ENCODE measurements at places on chromosomes 2 and 18. TPM values are rescaled to one million over a fixed set of nuclear protein-coding genes. Genes with fewer than 3 reads are reported as not detected.

GRCh38 chr2:46010925-46011490 lies 286.2 kb upstream of the EPAS1 start:
- no peak for DNase-seq

GRCh38 chr2:24210106-24210455 lies 35.2 kb downstream of the FAM228A start:
- DNase-seq, result no peak

The NEB gene
- polyA plus RNA-seq, result 0.21 TPM

The SIGLEC15 gene
- 0.05 TPM for polyA plus RNA-seq

DNA sequence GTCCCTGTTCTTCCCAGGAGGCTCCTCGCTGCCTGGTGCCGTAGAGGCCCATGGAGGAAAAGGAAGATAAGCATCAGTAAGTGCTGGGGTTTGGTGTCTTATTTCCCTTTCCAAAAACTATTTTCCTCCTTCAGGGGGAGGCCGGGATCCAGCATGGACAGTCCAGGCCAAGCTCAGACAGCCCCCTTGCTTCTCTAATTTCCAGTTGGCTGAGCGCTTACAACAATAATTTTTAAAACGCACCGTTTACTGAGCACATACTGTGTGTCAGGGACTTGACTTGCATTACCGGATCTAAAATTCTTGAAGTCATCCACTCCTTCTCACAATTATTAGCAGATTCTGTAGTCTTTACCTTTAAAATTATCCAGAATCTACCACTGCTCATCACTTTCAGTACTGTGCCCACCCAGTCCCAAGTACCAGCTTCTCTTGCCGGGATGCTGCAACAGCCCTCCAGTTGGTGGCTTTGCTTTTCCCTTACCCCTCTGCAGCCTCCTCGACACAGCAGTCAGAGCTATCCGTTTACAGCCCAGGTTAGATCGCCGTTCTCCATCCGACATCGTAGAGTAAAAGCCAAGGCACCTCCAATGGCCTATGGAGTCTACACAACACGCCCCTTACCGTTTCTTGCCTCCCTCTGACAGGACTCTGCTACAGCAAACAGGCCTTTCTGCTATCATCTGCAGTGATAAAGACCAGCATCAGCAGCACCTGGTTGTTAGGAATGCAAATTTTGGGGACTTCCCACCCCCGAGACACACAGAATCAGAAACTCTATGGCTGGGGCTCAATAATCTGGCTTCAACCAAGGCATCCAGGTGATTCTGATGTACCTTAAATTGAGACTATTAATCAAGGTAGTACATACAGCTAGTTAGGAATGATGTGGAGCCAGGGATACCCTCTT lies 75.2 kb upstream of the TSPYL6 start:
- DNase-seq, result no peak

The MC5R gene
- not detected for polyA plus RNA-seq

GRCh38 chr2:173791502-173791901 lies 173.7 kb downstream of the SP3 start:
- no peak for DNase-seq

- DNase-seq, result peak; percentile 78
Observed at GRCh38 chr2:197073701-197074433, 147.4 kb upstream of the PGAP1 start.

DNA sequence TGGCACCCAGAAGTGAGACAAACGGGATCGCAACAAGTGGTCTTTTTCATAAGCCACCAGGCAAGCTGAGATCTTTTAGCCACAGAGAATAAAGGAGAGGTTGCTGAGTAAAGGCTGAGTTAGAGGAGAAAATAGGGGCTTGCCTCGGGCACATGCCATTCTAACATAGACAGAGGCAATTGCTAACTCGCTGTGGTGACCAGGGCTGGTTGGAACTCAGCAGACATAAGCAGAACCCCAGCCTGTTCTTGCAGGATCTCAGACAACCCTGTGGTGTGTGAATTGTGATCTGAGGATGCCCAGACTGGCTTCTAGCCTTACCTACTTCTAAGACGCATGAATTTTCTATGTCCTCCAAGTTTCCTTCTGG lies 300.2 kb downstream of the CDCA7 start:
- no peak for DNase-seq

DNA sequence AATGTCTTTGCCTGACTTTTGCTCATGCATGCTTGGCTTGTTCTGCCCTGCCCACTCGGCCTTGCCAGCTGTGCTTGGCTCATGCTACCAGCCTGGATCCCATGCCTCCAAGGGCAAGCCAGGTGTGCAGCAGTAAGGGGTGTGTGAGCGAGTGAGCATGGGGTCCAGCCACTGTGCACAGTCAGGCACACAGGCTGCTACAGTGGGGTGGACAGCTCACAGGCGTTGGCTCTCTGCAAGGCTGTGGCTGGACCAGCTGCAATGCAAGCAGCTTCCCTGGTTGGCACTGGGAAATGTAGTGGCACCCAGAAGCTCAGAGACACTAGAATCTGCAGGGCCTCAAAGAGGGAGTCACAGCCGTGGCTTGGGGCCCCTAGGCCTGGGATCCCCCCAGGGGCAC lies 529.7 kb downstream of the DSC3 start:
- no peak for DNase-seq

The FBLN7 gene
- 1.3 TPM for polyA plus RNA-seq

DNA sequence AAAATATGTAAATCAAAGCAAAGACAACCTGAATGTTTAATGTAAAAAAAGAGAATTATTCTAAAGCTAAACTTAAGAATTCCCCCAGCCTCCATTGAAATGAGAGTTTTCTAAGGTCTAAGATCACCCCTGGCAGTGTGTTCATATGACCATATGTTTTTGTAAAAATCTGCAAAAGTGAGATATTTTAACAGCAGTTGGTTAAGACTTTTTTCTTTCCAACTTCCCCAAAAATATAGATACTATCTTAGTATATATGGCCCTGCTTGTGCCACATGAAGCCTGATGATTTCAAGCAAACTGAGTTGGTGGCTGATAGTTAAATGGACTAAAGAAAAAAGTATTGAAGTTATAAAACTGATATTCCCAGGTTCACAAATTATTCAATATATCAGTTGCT lies 35.4 kb downstream of the ZNF804A start:
- DNase-seq, result no peak

The C2orf66 gene
- 0.22 TPM for polyA plus RNA-seq

The XIRP2 gene
- 0.47 TPM for polyA plus RNA-seq

GRCh38 chr2:43265421-43265820 lies 39.0 kb upstream of the ZFP36L2 start:
- peak; percentile 64 for DNase-seq

DNA sequence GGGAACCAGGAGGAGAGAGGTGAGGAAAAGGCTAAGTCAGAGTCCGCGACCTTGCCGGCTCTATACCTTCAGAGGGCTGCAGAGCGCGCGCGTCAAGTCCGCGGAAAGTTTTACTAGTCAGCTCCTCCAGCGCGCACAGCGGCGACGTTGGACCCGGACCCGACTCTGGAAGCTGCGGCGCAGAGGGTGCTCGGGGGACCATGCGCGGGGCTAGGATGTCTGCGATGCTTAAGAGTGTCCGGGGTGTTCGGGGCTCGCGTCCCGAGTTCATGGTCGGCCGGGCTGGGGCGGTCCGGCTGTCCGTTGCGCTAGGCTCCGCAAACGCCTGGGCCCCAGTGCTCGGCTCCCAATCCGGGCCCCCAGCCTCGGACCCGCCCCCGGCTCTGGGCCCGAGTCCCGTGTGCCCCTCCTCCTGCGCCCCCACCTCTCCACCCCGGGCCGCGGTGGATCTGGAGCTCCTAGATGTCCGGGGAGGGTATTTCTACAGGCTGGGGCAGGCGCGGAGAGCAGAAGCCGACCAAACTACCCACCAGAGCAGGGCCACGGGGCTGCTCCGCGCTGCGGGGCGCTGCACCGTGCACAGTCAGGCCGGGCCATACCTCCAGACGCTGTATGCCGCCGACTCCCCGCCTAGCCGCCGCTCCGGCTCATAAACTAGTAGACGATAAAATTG lies at the start of gene LBX2:
Gene LBX2, minus strand, starts transcription at position 337 of the 673 bp plus-strand sequence. Its CDS starts 66 bp downstream, at position 271.
- no peak for DNase-seq

DNA sequence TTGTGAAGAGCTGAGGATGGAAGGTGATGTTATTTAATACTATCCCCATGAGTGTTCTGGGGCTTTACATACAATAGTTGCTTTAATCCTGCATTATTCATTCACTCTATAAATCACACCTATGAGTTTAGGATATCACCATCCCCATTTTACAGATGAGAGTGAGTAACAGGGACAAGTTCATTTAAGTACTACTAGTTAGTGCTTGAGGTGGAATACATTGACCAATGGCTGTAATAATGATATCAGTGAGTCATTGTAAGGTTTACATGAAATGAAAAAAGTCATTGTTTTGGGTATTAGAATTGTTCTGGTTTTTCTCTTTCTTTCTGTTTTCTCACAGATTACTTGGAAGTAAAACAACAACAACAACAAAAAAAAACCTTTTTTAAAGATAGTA lies 42.5 kb downstream of the TANC1 start:
- no peak for DNase-seq

- DNase-seq, result no peak
Observed at GRCh38 chr2:74137651-74138599, 9.8 kb downstream of the BOLA3 start.

DNA sequence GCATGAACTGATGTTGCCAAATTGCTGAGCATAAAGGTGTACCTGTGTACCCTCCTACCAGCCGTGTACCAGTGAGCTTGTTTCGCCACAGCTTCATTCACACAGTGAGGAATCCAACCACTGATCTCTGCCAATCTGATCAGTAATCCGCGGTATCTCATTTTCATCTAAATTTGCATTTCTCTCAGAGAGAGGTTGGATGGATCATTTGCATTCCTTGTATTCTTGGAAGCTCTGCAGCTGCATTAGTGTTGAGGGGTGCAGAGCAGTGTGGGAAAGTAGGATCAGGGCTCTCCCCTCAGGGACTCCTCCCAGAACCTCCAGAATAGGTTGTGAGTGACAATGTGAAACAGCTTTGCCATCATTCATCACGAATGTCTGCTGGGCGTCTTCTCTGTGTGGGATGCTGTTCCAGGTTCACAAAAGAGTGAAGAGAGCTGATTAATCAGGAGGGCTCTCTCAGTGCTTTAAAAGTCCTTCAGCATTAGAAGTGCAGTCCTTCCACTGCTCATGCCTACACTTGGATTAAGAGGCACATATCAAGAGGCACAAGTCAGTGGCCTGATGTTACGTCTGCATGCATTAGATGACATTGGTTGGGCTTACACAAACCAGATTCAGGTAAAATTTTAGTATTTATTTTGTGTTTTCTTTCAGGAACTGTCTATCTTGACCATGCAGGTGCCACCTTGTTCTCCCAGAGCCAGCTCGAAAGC lies 7.5 kb downstream of the MOCOS start:
- DNase-seq, result no peak

DNA sequence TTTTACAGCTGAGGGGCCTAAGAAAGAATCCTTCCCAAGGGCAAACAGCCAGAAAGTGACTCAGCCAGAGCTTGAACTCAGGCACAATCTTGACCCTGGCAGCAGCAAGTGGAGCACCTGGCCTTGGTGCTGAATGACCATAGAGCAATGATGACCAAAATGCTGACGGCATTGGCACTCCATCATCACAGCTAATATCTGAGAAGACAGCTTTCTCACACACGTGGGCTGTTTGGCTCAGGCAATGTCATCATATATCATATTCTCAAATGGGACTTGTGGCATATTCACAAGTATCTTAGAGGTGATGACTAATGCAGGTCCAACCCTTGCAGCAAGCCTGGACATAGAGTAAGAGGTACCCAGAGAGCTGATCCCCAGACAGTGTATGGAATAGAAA lies 443.9 kb upstream of the MYT1L start:
- DNase-seq, result no peak

GRCh38 chr18:37428288-37428974 lies 137.2 kb downstream of the CELF4 start:
- no peak for DNase-seq

GRCh38 chr18:43276491-43276890 lies 799 bp downstream of the SYT4 start:
- no peak for DNase-seq

- DNase-seq, result no peak
Observed at GRCh38 chr18:44424645-44425035, 256.0 kb upstream of the SETBP1 start.

GRCh38 chr18:59086522-59086921 lies 53.2 kb upstream of the SEC11C start:
- no peak for DNase-seq

The IL36RN gene
- polyA plus RNA-seq, result not detected

- DNase-seq, result no peak
Observed at GRCh38 chr2:45000341-45000901, 8.8 kb downstream of the SIX2 start.

- DNase-seq, result no peak
Observed at GRCh38 chr2:178109813-178110212, 2.4 kb upstream of the RBM45 start.

GRCh38 chr2:72931280-72931910 lies 14.1 kb downstream of the EMX1 start:
- DNase-seq, result no peak

- DNase-seq, result peak; percentile 15
Observed at GRCh38 chr2:97267411-97268074, 154.6 kb downstream of the ANKRD36 start.

GRCh38 chr2:172438741-172439508 lies 11.5 kb downstream of the ITGA6 start:
- no peak for DNase-seq

- DNase-seq, result no peak
Observed at GRCh38 chr2:25620077-25620476, 53.3 kb downstream of the DTNB start.

GRCh38 chr2:195579776-195580555 lies 77.1 kb upstream of the SLC39A10 start:
- DNase-seq, result no peak

DNA sequence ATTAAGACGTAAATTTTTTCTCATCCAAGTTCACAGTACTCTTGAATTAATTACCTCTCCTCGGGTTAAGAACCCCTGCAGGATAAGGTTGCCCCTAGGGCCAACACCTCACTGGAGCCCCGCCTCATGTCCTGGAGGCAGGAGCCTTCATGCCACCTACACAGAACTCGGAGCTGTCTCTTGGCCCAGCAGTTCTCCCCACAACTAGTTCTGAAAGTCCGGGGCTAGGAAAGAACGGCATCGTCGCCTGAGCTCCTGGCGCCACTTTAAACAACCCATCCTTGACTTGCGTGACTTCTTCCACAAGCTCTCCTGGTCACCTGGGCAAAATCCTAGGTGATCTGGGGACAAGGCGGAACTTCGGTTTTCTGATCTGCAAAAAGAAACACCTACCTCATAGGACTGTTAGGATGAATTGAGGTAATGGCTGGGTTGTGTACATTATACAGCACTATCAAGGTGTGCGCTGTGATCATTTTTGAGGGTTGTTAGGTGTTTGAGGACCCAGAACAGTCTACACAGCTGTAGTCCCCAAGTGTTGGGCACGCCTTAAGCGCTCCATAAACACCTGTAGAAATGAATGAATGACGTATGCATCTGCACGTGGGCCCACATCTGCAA lies 641 bp upstream of the ITGA6 start:
- no peak for DNase-seq

GRCh38 chr2:69616755-69617154 lies 26.8 kb downstream of the AAK1 start:
- DNase-seq, result no peak

The ATP6V1C2 gene
- 0.40 TPM for polyA plus RNA-seq

Data from ovary (tissue), 10 donors.